ENCODE measurements at places on chromosomes 16 and 17.
A peak's percentile ranks its signal among the peaks of the same experiment; 100 is the strongest.

- DNase-seq = no peak
Observed at GRCh38 chr16:75535901-75536300, at the start of gene CHST5. Gene CHST5 (minus strand): TSS chr16:75536108. CDS start chr16:75530384, 5,724 bp downstream.

GRCh38 chr17:66167189-66167815 lies 24.6 kb downstream of the CEP112 start:
- DNase-seq = no peak

DNA sequence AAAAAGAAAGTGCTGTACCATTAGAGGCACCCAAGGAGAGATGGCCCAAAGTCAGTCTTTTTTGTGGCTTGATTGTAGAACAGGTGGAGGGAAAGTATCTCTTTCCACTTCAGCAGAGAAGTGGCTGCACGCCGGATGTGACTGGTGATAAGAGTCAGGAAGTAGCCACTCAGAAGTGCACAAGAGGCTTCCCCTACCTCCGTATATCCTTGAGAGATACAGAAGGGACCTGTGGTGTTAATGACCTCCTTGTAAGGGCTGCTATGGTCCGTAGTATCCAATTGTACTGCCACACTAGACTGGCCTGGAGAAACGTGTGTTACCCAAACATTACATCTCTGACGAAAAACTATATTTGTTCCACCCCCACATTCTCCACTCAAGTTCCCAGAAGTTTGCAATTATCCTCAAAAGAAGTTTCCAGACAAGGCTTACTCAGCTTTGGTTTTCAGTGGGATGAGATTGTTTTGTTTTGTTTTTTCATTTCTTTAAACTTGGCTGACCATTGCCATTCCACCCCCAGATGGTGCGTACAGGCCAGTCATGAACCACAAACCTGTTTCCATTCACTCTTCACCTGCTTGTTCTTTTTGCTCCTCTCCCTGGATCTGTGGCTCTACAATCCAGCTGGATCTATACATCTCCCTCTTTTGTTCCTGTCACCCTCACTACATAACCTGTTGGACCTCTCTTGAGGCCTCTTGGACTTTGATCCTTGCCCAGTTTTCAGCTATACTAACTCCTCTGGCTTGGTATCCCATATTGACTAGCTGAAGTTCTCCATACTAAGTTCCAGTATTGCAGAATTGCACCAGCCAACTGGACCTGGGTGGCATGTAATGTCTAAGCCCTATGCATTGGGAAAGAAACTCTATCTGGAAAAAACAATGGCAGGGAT lies 20.7 kb upstream of the MED13 start:
- DNase-seq = no peak

GRCh38 chr16:18932243-18932987 lies 6.2 kb upstream of the SMG1 start:
- DNase-seq = no peak

- no peak for DNase-seq
Observed at GRCh38 chr17:34305606-34306005, 13.6 kb upstream of the CCL8 start.

DNA sequence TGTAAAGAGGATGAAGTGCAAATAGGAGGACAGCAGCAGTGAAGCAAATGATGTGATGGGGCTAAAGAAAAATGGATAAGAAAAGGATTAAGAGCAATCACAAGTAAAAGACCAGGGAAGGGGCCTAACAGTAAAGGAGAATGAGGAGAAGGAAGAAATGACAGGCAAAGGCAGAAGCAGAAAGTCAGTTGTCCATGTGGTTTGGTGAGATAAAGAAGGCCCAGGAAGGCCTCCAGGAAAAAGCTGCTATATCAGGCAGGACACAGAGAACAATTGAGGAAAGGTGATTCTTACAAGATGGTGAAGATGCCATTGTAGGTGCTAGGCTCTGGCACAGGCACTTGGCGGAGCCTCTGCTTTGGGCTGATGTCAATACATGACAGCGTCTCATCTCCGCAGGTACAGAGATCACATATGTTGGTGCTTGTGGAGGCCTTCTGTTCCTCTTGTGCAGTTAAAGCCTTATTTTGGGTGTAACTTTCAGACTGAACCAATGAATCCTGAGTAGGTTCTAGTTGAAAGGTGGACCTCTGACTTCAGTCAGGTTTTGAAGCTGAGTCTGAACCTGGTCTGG lies 18.1 kb downstream of the RDM1 start:
- no peak for DNase-seq

DNA sequence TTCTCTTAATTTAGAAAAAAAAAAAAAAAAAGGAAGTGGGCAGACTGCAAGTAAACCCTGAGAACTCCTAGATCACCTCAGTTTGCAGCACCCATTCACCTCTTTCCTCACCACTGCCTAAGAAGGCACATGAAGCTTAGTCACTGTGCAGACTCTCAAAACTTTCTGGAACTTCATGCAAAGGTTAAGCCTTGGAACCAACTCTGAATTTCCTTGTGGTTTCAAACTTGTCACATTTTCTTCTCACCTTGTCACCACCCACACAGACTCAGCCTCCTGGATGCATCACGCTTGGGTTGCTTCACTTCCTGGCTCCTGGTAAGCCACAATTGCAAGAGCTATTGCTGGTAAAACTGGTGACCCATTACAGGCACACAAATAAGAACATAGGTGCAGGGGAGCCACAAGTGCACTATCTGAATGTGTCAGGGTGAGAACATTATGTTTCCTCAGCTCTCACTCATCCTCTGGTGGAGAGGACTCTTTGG lies 15.0 kb upstream of the CPD start:
- no peak for DNase-seq

- DNase-seq = no peak
Observed at GRCh38 chr17:67542219-67543114, 165.4 kb downstream of the PITPNC1 start.

GRCh38 chr17:48011405-48012150 lies 26.0 kb downstream of the COPZ2 start:
- peak; percentile 31 for DNase-seq

DNA sequence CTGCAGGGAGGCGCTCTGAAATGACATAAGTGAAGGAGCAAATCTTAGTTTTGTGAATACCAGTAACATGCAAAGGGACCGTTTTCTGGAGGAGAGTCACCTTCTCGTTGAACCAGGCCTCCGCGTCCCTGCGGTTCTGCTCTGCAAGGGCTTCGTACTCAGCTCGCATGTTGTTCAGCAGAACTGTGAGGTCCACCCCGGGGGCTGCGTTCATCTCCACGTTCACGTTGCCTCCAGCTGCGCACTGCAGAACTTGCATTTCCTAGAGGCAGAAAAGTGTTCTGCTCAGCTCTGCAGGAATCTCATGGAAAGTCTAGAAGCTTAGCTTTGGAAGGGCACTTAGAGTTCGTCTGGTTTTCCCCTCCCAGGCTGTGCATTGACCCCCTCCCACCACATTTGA lies 4.1 kb downstream of the KRT25 start:
- no peak for DNase-seq

GRCh38 chr16:67995423-67995822 lies 3.9 kb downstream of the DPEP2 start:
- no peak for DNase-seq

DNA sequence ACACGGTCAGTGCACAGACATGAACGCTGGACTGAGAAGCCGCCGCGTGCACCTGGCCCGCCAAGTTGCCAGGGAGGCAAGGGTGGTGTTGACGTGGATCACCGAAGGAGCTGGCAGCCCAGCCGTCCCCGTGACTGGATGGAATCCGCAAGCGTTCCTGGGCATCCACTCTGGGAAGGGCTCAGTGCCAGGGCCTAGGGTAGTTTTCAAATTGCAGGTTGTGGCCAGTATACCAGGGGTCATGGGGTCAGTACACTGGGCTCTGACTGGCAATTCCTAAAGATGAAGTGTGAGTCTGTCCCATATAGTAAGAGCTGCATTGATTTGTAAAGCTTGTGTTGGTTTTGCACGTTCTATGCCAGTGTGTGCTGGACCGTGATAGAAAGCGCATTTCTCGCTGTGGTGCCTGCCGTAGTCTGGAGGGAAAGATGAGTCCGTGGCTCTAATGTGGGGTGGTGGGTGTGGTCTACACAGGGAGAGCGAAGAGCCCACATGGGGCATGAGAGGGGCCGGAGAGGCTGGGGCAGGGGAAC lies 21.1 kb upstream of the METRNL start:
- no peak for DNase-seq

- DNase-seq = no peak
Observed at GRCh38 chr16:81882559-81882958, 103.5 kb downstream of the PLCG2 start.

- DNase-seq = no peak
Observed at GRCh38 chr17:40536295-40537171, 28.7 kb downstream of the CCR7 start.

DNA sequence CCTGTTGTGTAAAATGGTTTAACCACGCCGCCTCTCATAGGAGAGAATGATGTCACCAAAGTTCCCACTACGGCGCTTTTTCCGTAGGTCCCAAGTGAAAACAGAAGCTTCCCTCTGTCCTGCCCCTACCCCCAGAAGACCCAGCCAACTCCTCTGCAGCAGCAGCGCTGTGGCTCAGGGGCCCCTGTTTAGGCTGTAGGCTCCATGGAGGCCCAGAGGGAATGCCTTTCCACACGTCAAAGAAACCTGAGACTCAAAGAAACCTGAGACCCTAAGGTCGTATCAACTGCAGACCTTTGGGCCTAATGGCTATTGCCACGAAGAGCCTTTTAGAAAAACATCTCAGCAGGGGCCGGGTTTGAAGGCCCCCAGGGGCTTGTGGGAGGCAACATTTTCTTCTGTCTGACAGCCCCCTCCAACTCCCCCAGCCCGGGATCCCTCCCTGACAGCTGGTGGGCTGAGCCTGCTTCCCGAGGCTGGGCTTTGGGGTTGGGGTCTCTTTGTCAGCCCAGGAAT lies 43.1 kb upstream of the MEAK7 start:
- no peak for DNase-seq

- no peak for DNase-seq
Observed at GRCh38 chr16:88926374-88926990, 50.5 kb downstream of the CBFA2T3 start.

DNA sequence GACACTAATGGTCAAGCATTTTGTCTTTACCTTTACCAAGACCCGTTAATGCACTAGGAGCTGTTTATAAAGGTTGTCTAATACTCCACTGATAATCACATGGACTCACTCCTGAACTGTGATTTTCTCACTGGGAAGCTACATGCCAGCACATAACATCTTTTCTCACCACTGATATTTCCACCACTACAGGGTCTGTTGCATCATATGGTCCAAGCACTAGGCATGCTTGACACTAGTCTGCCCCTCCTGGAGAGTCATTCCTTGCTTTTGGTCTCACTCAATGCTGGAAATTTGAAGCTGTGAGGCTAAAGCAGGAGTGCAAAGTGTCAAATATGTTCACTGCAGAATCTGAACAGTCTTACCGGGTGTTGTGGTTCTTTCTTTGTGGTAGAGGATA lies 1576.8 kb downstream of the CDH8 start:
- DNase-seq = no peak

- no peak for DNase-seq
Observed at GRCh38 chr17:73749928-73750605, 105.8 kb upstream of the SDK2 start.

GRCh38 chr17:65359016-65359415 lies 202.4 kb downstream of the AXIN2 start:
- no peak for DNase-seq

DNA sequence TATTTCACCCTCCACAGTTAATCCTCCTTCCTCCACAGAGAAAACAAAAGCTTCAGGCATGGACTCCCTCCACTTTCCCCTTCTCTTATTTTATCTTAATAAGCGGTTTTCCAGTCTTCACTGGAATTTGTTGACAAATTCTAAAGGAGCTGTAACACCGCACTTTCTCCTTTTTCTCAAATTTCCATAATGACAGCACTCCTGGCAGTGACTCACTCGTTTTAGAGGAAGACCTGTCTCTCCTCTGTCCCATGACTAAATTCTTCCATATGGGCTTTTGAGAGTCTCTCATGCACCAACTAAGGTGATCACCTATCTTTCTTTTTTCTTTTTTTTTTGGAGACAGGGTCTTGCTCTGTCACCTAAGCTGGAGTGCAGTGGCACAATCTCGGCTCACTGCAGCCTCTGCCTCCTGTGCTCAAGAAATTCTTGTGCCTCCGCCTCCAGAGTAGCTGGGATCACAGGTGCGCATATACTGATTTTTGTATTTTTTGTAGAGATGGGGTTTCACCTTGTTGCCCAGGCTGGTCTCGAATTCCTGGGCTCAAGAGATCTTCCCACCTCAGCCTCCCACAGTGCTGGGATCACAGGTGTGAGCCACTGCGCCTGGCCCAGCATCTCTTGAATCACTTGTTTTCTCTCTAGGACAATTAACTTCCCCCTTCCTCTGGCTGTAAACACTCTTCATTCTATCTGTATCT lies 7.7 kb downstream of the ITGAM start:
- no peak for DNase-seq

DNA sequence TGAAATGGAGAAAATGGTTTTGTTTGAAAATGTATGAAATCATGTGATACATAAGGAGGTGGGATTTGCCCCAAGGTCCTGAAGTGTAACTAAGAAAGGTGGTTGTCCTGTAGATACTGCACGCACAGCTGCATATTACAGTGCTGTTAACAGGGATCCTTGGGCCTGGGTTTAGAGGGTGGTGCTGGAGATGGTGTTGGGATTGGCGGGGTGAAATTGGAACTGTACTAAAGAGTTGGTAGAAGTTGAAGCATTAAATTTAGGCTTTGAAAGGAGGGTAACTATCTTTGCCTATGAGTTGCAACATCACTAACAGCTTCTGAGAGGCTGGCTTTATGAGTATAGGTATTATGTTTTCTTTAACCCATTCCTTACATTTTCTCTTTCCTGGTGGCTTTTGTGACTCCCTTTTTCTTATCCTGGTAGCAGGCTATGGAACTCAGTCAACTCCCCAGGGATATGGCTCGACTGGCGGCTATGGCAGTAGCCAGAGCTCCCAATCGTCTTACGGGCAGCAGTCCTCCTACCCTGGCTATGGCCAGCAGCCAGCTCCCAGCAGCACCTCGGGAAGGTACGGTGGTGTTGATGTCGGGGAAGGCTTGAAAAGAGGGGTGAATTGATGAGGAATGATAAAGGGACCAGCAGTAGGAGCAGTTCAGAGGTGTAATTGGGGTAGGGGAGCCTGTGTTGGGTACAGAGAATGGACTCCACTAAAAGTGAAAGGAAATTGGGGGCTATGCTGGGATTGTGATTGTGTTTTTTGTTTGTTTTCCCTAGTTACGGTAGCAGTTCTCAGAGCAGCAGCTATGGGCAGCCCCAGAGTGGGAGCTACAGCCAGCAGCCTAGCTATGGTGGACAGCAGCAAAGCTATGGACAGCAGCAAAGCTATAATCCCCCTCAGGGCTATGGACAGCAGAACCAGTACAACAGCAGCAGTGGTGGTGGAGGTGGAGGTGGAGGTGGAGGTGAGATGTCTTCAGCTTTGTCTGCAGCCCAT lies 3.8 kb downstream of the FUS start:
- no peak for DNase-seq

DNA sequence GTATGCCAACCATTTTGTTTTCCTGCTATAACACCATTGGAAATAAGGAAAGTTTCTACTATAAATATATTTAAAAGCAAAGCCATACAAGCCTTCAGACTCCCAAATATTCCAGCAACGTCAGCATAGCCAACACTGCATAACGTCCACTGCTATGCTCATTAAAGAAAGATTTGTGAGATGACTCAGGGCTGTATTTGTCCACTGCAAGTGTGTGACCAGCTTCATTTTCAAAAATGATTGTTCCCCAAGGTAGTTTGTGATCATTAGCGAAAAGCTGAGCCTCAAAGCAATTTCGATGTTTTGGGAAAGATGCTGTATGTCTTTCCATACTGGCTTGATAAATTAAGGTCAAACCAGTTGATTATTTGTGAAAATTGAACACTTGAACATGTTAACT lies 14.9 kb upstream of the CCDC182 start:
- no peak for DNase-seq

Data from hematopoietic multipotent progenitor cell treated with erythropoietin and hydrocortisone succinate and interleukin-3 and kit ligand, for 17 days (in vitro differentiated cells).